Placental epithelial cell (primary cell): ENCODE measurements at places on chromosomes 3 and 15. TPM values are rescaled to one million over a fixed set of nuclear protein-coding genes. Genes with fewer than 3 reads are reported as not detected.

IGDCC3 gene
- total RNA-seq, result 0.33 and 7.1 TPM in 2 replicates

DNAH12 gene
- total RNA-seq, result 0.11 and 0.39 TPM in 2 replicates

BCHE gene
- total RNA-seq, result 1.3 and 9.4 TPM in 2 replicates

CFAP100 gene
- not detected in 2 replicates for total RNA-seq

KCNMB3 gene
- total RNA-seq, result 1.2 and 2.4 TPM in 2 replicates

TP63 gene
- under 0.01 TPM in 1 of 2 replicates, not detected in the other for total RNA-seq

SCAMP5 gene
- total RNA-seq, result 0.39 and 0.87 TPM in 2 replicates

RBP2 gene
- total RNA-seq, result not detected in 2 replicates

FAM3D gene
- total RNA-seq, result not detected in 2 replicates

CCDC80 gene
- total RNA-seq, result 1,157 and 1,789 TPM in 2 replicates

EIF4A2 gene
- 463 and 688 TPM in 2 replicates for total RNA-seq

SLC7A14 gene
- total RNA-seq, result under 0.01 TPM in 1 of 2 replicates, not detected in the other

RASL12 gene
- not detected in 2 replicates for total RNA-seq

CMTM8 gene
- not detected in 2 replicates for total RNA-seq

ZNF80 gene
- under 0.01 TPM in 1 of 2 replicates, not detected in the other for total RNA-seq

PTX3 gene
- total RNA-seq, result 0.43 and 0.79 TPM in 2 replicates

SMCO1 gene
- total RNA-seq, result not detected in 2 replicates

NLGN1 gene
- total RNA-seq, result 2.3 and 4.3 TPM in 2 replicates

IQCF5 gene
- total RNA-seq, result not detected in 2 replicates

NIPA2 gene
- total RNA-seq, result 36.9 and 74.5 TPM in 2 replicates

DUSP7 gene
- 11.0 and 25.2 TPM in 2 replicates for total RNA-seq

HAUS2 gene
- 18.1 and 35.9 TPM in 2 replicates for total RNA-seq

CACNA2D3 gene
- 13.8 and 16.5 TPM in 2 replicates for total RNA-seq

ZNF717 gene
- total RNA-seq, result 11.8 and 18.5 TPM in 2 replicates

OR5H1 gene
- total RNA-seq, result not detected in 2 replicates

INKA1 gene
- total RNA-seq, result 1.8 and 2.0 TPM in 2 replicates

WDR93 gene
- 0.11 and 0.39 TPM in 2 replicates for total RNA-seq
